Activated T-cell treated with anti-CD3 and anti-CD28 coated beads, Interleukin-2, amount 50 U/mL, for 24 hours (primary cell): ENCODE measurements at places on chromosomes 16 and 17.

GRCh38 chr16:2040041-2040786, 7.4 kb downstream of the NTHL1 start:
- no peak for DNase-seq

- DNase-seq: no peak
Observed at GRCh38 chr17:28686296-28686695, 24.3 kb downstream of the SUPT6H start.

DNA sequence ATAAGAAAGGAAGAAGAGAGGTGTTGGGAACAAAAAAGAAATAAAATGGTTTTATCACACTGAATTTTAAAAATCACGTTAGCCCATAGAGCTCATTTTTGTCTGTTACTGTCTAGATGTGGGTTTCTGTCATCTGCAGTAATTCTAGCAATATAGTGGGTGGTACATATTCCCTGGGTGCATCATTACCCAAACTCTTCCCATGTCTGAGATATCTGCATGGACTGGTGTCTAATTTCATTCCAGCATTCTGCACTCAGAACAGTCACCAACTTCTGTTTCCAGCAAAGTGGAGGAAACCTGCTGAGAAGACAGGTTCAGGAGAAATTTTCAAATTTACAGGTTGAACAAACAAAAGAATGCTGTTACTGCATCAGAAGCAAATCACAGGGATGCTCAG, 263.8 kb downstream of the CDH11 start:
- DNase-seq: no peak

- no peak for DNase-seq
Observed at GRCh38 chr17:2634361-2634960, 41.0 kb downstream of the PAFAH1B1 start.

- peak; percentile 30 for DNase-seq
Observed at GRCh38 chr16:58425756-58426494, 33.7 kb downstream of the GINS3 start.

- DNase-seq: no peak
Observed at GRCh38 chr17:791829-792228, 9.7 kb downstream of the MRM3 start.

GRCh38 chr16:84082110-84082509, 34.6 kb downstream of the MBTPS1 start:
- no peak for DNase-seq
